ENCODE measurements at places on chromosomes 1 and 21.
A peak's percentile ranks its signal among the peaks of the same experiment; 100 is the strongest.

GRCh38 chr1:24913616-24914225, 16.4 kb downstream of the RUNX3 start:
- no peak for DNase-seq

- no peak for DNase-seq
These were observed 298.7 kb downstream of the NTNG1 start for GRCh38 chr1:107439567-107439966.

GRCh38 chr1:18380288-18380687, 100.4 kb upstream of the KLHDC7A start:
- DNase-seq = no peak

GRCh38 chr21:33898586-33898985, 17.0 kb downstream of the ATP5PO start:
- no peak for DNase-seq

- no peak for DNase-seq
These were observed 5.3 kb downstream of the AKNAD1 start for GRCh38 chr1:108851567-108851966.

GRCh38 chr1:38589036-38589435, 270.5 kb downstream of the RRAGC start:
- no peak for DNase-seq

DNA sequence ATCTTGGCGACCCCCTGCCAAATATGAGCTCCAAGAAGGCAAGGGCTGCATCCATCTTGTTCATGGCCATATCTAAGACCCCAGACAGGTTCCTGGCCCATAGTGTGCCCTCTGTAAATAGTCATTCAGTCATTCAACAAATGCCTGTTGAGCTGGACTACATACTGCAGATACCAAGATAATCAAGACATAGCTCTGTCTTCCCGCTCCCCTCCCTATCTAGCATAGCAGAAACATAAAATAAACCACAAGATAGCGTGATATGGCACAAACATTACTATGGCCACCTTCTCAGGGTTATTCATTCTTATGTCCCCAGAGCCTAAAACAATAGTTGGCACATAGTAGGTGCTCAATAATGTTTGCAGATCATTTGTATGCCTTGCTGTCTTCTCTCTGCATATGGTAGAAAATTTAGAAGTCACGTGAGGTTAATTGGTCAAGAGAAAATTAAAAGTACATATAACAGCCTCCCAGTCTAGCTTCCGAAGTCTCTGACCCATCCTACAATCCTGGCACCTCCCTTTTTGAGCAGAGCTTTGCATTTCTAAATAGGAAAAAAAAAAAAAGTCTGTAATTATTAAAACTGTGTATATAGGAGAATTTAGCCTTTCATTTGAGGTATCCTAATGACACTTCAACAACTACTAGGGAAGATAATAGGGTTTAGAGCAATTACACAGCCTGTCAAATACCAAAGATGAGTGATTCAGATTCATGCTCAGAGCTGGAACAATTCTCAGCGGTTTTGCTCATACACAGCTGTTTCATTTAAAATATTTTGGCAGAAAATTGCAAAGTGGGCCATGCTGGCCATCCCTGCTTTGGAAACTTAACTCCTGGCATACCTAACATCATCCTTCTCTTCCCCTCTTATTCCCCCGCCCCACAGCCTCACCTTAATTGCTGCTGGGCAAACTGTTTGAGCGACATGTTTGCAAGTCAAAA, 219.0 kb downstream of the KAZN start:
- DNase-seq = no peak

GRCh38 chr1:3161176-3161840, 92.3 kb downstream of the PRDM16 start:
- DNase-seq = no peak

- DNase-seq = no peak
These were observed 63.8 kb upstream of the C1orf87 start for GRCh38 chr1:60137406-60137805.

GRCh38 chr1:231867607-231868006, 241.0 kb downstream of the DISC1 start:
- no peak for DNase-seq

DNA sequence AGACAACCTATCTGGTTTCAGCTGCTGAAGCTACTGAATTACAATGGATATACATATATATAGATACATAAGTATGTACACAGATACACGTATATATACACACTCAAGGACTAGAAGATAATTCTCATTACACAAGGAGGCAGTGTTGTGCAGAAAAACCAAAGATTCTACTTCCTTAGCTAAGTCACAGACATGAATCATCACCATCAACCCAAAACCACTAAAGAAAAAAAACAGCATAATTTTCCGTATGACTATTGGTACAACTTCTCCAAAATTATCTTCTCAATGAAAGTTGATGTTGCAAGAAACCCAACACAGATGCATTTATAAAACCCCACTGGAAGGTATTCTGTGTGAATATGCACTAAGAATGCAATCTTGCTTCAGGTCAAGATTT, 36.8 kb upstream of the RPF1 start:
- peak; percentile 96 for DNase-seq

DNA sequence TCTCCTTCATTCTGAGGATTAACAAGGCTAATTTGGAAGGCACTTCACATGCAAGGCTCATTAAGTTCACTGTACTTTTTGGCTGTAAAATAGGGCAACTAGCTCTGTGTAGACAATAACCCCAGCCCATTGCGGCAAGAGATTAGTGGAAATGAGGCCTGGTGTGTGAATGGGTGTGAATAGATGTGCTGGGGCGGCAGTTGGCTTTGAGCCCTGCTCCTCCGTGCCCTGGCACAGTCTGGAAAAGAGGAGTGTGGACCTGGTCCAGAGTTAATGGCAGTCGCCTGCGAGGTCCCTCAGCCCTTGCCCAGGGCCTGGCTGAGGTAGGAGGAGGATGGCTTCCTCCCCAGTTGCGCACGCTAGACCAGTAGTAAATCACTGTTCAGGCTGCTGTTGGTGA, 4.8 kb downstream of the KISS1 start:
- DNase-seq = no peak

- DNase-seq = no peak
These were observed 129.7 kb upstream of the UBE2U start for GRCh38 chr1:64073705-64074104.

DNA sequence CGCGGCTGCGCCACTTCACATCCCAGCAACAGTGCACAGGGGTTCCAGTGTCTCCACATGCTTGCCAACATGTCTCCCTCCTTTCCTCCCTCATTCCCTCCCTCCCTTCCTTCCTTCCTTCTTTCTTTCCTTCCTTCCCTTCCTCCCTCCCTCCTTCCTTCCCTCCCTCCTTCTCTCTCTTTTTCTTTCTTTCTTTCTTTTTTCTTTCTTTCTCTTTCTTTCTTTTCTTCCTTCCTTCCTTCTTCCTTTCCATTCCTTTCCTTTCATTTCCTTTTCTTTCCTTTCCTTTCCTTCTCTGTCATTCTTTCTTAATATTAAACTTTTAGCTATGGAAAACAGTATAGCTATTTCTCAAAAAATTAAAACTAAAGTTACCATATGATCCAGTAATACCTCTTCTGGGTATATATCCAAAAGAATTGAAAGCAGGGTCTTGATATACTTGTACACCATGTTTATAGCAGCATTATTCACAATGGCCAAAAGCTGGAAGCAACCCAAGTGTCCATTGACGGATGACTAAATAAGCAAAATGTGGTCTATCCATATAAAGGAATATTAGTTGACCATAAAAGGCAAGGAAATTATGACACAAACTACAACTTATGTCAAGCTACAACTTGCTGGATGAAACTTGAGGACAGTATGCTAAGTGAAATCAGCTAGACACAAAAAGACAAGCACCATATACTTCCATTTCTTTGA, 55.0 kb upstream of the TLR5 start:
- DNase-seq = no peak

DNA sequence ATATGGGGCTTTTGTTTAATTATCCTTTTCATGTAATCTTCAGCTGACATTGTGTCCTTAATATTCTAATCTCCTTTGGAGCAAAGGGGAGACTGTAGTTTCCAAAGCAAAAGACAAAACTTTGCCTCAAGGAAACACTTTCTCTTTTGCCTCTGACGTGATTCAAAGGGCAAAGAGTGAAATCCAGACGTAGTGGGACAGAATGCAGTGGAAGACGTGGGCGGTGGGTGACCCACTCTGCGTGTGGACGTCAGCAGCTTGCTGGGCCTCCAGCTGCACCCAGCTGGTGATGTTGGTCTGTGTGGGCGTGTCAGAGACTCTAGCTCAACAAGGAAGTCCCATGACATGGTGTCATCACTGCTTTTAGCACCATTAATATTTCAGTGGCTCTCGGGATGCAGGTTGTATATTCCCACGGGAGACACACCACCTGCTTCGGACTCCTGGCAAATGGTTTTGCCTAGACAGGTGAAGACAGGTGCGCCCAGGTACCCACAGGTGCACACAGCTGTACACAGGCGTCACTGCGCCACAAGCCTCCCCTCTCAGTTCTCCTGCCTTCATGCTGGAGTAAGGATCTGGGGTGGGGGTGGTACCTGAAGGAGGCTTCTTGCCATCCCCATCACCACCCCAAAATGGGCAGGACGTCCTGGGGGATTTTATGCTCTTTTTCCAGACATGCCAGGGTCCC, 292.1 kb upstream of the VAMP3 start:
- no peak for DNase-seq

GRCh38 chr1:150582371-150582770, 3.0 kb upstream of the MCL1 start:
- DNase-seq = no peak

GRCh38 chr1:56052041-56052440, 527.3 kb downstream of the PLPP3 start:
- DNase-seq = no peak

DNA sequence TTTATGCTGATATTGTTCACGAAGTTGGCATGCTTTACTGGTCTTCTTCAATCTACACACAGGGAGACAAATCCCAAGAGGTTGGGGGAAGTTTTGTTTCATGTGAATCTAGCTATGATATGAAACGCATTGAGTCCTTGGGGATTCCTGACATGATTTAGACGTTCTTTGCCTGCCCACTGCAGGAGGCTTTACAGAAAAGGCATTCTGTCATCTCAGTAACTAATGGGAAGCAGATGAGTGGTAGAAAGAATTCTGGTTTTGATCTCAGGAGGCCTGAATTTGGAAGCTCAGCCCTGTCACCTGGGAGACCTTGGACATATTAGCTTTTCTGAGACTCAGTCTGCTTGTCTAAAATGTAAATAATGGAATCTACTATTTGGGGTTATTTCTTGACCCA, 383.0 kb upstream of the NFIA start:
- no peak for DNase-seq

DNA sequence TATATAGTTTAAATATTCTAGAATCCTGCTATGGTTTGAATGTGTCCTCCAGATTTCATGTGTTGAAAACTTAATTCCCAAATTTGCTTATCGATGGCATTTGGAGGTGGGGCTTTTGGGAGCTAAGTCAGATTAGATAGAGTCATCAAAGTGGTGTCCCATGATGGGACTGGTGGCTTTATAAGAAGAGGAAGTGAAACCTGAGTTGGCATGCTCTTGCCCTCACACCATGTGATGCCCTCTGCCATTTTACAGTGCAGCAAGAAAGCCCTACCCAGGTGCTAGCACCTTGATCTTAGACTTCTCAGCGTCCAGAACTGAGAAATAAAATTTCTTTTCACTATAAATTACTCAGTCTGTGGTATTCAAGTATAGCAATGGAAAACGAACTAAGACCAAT, 111.3 kb downstream of the TGFB2 start:
- DNase-seq = no peak

DNA sequence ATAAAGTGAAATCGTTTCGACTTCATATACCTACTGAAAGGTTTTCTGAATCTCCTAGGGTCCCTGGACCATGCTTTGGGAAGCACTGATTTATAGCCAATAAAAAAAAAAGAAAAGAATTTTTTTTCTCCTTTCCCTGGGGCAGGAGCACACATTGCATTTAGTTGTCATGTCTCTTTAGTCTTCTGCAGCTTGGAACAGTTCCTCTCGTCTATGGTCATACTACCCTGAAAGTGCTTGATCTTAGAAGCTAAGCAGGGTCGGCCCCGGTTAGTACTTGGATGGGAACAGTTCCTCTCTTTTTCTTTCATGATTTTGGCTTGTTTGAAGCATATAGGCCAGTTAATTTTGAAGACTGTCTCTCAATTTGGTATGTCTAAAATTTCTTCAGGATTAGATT, 3.7 kb upstream of the SERPINC1 start:
- no peak for DNase-seq

GRCh38 chr21:27171707-27172106, 204.8 kb upstream of the ADAMTS5 start:
- no peak for DNase-seq

- no peak for DNase-seq
These were observed 43.3 kb downstream of the URB2 start for GRCh38 chr1:229669333-229669732.

- no peak for DNase-seq
These were observed 19.9 kb downstream of the ACOT11 start for GRCh38 chr1:54567961-54568360.

GRCh38 chr21:33541756-33542639, at the start of gene GART:
TSS of gene GART (minus strand) at chr21:33542117. CDS start at chr21:33539315, 2,802 bp downstream.
- DNase-seq = peak; percentile 83

- no peak for DNase-seq
These were observed 2.0 kb downstream of the EFHD2 start for GRCh38 chr1:15411593-15412137.

- no peak for DNase-seq
These were observed 15.9 kb upstream of the SAMD11 start for GRCh38 chr1:907611-908451.

DNA sequence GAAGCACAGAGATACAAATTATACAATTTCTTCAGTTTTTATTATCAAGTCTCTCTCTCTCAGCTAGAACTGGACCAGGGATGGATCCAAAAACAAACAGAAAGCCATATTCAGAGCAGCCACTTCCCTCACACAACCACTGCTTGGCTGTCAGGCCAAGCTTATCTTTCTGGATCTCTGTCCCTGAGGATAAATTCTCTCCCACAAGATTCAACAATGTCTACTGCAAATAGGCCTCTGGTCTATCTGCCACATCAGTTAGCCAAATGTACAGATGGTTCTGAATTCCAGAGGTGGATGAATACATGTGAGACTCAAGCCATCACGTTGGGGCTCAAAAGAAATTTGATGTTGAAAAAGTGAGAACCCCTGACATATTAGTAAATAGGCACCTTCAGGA, 350.9 kb downstream of the LTN1 start:
- no peak for DNase-seq

- no peak for DNase-seq
These were observed 574.9 kb upstream of the NR5A2 start for GRCh38 chr1:199452627-199453026.

- DNase-seq = no peak
These were observed 28.8 kb downstream of the ZP4 start for GRCh38 chr1:237861944-237862343.

DNA sequence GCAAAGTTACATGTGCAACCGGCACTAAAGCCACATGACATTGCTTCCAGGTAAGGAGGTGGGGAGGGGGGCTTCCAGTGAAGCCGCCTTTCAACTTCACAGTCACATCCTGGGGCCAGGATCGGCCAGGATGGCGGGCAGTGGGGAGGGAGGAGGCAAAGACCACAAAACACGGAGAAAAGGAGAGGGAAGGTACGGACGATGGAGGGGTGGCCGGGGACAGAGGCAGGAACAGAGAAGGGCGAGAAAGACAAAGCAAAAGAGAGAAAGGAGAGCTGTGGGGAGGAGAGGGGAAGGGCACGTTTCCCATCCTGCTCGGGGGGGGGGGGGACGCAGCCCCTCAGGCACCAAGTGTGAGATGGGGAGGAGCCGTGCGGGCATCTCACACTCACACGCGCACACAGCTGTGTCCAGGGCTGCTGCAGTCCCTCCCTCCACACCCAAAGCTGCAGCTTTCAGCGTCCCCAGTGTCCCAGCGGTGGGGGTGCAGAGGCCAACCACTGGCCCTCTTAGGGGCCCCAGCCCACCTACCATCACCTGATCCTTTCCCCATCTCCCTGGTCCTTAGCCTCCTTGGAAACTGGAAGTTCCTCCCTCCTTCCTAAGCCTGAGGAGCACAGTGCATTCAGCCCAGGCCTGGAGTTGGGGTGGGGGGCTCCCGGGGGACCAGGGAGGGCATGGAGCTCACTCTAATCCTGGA, 2.4 kb downstream of the SH2D5 start:
- DNase-seq = peak; percentile 5

Data from hematopoietic multipotent progenitor cell (in vitro differentiated cells).